Non-pigmented ciliary epithelial cell (primary cell): ENCODE measurements at places on chromosomes 4 and X.
A peak's percentile ranks its signal among the peaks of the same experiment; 100 is the strongest.

DNA sequence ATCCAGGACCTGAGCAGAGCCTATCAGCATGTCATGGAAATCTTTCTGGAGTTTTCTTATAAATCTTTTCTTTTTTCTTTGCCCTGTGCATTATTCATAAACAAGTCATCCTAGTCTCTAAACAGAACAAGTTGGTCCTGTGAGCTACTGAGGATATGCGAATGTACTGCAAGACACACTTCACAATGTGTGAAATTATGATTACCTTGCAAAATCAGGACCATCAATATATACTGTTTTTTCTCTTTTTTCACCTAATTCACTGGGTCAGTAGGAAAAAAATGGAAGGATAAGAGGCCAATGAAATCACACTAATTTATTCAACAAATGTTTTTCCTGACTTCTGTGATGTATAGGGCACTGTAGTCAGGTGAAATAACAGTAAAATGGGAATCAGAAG, 14.4 kb upstream of the SORBS2 start:
- DNase-seq, result no peak

DNA sequence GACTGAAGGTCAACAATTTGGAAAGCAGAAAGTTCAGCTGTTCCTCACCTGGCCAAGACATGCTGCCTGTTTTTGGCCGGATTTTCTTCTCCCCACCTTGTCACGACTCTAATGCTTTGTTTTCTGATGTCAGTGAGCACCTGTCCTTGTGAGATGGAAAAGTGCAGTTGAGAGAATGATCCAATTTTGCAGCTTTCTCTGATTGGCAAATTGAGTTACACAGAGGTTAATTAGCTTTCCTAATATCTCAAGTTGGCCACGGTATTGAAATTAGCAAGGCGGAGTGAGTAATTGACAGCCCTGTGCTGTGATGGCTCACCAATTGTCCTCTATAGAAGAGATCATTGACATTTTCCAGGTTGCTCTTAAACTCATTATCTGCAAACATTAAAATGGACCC, 126.8 kb upstream of the VCX3A start:
- no peak for DNase-seq

DNA sequence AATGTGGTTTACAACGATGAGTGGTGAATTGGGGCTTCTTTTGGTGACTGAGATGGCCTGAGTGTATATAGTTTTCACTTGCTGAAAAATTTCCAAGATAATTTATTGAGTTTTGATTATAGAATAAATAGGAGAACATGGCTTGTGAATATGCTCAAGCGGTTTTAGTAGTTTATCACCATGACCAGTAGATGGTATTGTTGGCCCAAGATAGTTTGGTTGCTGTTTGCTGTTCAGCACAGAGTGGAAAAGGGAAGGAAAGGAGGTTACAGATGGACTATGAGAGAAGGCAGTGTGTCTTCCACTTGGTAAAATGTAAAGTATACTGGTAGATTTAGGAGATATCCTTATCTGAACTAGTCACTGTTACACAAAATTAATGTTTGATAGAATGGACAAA, 55.8 kb upstream of the POU4F2 start:
- no peak for DNase-seq

GRCh38 chr4:177116161-177116560, 193.5 kb upstream of the NEIL3 start:
- DNase-seq, result no peak

DNA sequence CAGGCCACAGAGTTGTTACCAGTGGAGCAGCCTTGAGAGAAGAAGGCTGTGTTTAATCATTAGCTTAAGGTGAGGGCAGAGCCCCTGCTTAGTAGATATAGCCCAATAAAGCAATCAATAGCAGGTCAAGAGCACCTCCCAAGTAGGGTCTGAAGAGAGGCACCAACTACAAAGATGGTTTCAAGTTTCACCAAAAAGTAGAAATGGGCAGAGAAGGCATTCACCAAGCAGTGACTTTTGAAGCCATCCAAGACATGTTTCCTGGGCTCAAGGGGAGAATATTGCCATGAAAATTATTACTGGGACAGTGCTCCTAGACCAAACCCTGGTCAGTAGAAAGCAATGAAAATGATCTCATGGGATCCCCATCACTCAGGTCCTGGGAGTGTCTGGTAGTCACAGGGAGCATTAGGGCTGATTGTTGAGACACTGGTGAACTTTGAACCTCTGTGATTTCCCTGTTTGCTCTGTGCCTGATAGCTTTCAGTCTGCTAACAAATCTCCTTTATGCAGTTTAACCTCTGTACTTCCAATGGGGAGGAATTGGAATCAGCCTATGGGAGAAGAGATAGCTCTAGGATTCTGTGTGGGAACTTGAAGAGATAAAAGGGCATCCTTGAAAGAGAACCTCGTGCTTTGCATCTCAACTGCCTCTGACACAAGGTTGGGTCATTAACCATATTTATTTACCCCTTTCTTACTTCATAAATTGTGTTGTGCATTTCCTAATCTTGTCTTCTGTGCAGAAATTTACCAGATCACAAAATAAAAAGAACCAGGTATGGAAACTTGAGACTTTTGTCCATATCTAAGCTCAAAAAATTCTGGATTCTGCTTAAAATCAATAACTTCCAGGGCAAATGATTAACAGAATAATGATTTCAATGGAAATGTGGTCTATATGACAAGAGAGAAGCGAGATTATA, 9.3 kb upstream of the OTC start:
- DNase-seq, result no peak

DNA sequence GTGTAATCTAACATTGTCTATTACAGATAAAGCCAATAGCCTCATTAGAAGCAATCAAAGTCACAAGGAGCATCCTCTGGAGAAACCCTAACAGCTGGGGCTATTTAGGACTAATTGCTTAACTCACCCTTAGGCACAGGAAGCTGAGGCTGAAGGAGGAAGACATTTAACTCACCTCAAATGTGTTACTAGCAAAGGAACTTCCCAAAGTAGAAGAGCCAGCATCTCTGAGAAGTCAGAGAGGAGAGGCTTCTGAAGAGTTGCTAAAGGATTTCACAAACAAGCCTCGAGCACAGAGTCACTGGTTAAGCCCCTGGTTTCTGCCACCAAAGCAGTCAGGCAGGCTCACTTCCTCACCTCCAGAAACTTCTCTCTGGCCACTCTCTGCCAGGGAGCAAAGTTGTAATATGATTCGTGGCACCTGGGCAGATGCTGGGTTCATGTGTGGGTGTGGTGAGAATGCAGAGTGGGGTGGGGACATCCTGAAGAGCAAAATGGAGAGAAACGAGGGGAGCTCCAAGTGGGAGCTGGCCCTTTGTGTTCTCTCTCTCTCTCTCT, 201.3 kb downstream of the HS6ST2 start:
- no peak for DNase-seq

DNA sequence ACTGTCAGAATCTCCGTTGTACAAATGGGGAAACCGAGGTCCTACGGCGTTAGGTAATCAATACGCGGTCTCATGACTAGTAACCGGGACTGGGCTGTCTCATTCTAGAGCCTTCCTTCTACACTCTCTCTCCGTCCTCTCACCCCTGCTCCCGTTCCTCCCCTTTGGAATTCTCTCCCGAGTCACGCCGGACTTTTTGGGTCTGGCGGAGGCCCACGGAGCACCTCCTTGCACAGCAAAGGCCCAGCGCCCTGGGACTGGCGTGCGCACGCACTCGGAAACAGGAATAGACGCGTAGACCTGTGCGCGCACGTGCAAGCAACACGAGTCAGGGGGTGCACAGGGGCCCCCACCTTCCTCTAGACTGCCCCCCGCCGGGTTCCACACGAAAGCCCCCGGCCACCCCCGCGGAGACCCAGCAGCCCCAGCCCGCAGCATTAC, 361 bp downstream of the QDPR start:
- DNase-seq, result no peak

GRCh38 chr4:168664242-168664891, 167.5 kb downstream of the PALLD start:
- no peak for DNase-seq

DNA sequence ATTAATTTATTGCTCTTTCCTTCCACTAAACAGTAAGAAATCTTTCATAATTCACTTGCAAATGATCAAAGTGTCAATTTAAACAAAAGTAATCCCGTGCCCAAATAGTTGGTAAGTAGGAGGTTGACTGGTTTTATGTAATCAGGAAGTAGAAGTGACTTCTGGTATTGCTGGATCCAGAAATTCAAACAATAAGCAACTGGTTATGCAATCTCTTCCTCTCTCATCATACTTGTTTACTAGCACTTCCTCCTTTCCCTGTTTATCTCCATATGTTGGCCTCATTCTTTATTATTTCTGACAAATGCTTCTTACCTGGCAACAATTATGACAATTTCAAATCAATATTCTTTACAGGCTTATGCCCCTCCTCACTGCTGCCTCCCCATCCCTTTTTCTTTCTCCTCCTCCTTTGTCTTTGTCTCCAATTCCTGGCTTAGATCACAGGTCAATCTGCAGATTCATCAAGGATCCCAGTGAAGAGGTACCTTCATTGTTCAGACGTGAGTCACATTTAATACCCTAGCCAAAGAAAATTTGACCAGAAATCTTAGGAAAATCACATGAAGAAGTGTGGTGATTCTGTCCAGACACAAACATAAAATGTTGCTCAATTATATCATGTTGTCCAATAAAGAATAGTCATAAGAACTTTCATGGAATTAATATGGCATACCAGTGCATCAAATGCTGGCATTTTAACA, 323.2 kb upstream of the PCDH7 start:
- no peak for DNase-seq

- no peak for DNase-seq
Observed at GRCh38 chr4:117447925-117448324, 362.5 kb upstream of the TRAM1L1 start.

GRCh38 chr4:27068151-27068867, 207.7 kb downstream of the STIM2 start:
- DNase-seq, result no peak

DNA sequence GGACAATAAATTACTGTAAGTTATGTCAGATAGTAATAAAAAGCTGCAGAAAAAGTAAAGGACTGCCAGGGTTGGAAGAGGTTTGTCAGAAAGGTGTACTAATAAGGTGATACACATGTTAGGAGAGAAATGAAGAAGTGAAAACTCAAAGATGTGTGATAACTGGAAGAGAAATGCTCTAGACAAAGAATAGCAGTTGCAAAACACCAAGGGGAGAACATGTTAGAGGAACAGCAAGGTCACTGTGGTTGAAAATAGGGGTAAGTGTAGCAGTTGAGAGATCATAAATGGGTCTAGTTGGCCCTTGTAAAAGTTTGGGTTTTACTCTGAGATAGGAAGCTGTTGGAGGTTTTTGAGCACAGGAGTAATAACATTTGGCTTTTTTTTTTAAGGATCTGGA, 46.9 kb downstream of the HSPA4L start:
- no peak for DNase-seq

DNA sequence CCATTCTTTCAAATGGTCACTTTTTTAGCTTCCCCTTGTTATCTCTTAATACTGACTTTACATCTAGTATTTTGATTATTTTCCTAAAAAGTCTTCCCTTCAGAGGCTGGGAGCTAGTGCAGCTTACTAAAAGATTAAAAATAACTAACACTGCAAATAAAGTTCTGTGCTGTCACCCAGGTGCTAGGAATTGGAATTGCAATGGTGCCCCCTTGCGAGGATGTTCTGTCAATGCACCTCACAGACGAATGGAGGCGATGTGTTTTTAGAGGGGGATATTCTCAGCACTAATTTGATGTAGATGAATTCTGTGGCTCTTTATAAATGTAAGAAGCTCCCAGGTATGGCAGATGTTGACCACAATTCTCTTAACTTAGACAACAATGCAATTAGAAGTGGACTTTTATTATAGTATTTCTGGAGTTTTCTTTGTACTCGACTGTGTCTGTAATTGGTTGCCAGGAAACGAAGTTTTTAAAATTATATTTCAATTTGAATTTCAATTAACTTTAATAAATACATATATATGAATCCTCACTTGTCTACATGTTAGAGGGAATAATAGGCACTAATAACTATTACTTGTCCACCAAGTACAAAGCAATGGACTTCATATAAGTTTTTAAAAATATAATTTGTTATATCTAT, 22.0 kb upstream of the SMIM31 start:
- peak; percentile 17 for DNase-seq

DNA sequence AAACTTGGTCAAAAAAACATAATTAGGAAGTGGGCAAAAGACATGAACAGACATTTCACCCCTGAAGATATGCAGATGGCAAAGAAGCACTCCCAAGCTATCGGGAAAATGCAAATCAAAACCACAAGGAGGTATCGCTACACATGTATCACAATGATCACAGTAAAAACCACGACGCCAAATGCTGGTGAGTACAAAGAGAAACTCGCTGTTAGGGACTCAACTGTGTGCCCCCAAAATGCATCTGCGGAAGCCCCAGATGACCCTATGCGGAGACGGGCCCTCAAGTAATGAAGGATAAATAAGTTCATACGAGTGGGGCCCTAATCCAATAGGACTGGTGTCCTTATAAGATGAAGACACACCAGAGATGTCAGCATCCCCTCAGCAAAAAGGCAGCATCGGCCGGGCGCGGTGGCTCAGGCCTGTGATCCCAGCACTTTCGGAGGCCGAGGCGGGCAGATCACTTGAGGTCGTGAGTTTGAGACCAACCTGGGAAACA, 10.2 kb downstream of the GAK start:
- no peak for DNase-seq

DNA sequence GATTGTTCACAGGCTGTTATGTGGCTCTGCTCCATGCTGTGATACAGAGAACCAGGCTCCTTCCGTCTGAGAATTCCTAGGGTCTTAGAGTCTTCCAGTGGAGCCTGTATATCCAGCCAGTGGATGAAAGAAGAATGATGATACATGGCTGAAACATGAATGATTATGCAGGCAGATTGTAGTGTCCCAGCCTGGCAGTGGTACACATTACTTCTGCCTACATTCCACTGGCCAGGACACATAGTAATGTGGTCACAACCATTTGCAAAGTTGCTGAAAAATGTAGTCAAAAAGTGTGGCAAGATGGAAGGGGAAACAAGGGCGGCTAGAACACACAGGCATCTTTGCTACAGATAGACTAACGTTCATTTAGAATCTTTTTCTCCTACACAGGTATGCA, 4.5 kb upstream of the GBA3 start:
- peak; percentile 30 for DNase-seq

DNA sequence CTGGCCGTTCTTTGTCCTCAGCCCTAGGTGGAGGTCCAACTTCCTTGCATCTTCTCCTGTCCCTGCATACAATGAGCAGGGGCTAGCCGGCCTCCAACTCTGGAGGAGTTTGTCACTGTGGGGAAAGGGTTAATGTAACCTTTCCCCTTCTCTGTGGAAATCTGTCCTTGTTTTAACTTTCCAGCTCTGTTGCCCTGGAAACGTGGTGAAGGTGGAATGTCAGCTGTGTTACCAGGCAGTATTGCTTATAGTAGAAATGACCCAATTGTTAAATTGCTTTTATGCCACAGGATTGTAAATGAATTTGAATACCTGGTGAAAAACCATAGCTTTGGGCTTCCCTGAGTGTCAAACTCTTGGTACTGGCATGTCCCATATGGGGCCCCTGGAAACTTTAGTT, 131.6 kb upstream of the SCML1 start:
- DNase-seq, result no peak
